DMS 273 treated with DMSO at 0.1 percent for 48 hours (cell line): ENCODE measurements at places on chromosomes 1 and 21.

DNA sequence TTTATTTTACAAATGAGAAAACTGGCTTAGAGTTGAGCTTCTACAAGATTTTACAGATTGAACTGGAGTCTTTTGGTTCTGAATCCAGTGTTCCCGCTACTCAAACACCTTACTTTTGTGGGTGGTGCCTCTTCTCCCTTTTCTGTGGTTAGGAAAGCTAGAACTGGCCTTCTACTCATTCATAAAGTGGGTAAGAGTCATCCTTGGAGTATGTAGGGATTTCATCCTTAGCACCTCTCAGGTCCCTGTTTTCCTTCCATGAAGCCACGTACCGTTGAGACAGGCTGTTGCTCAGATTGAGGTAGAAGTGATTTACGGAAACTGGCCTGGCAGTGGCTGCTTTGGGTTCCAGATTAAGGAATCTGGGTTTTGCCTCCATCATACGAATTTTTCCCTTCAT, 35.8 kb downstream of the WNT4 start:
- DNase-seq = no peak

GRCh38 chr21:38256599-38257302, at the start of gene KCNJ15:
Gene KCNJ15, plus strand, starts transcription at chr21:38256991. Its CDS starts 42,271 bp downstream, at chr21:38299262.
- DNase-seq = no peak

- DNase-seq = no peak
Measured at GRCh38 chr1:167492481-167492910, 25.8 kb downstream of the CD247 start.

GRCh38 chr1:232599178-232600041, 30.5 kb downstream of the SIPA1L2 start:
- no peak for DNase-seq

GRCh38 chr21:46361935-46362334, 38.0 kb downstream of the PCNT start:
- no peak for DNase-seq

GRCh38 chr1:230704830-230705229, 9.1 kb downstream of the AGT start:
- no peak for DNase-seq

- no peak for DNase-seq
Measured at GRCh38 chr1:43272161-43272560, 2.4 kb downstream of the TMEM125 start.

- no peak for DNase-seq
Measured at GRCh38 chr1:9340172-9340854, 47.6 kb downstream of the SPSB1 start.

DNA sequence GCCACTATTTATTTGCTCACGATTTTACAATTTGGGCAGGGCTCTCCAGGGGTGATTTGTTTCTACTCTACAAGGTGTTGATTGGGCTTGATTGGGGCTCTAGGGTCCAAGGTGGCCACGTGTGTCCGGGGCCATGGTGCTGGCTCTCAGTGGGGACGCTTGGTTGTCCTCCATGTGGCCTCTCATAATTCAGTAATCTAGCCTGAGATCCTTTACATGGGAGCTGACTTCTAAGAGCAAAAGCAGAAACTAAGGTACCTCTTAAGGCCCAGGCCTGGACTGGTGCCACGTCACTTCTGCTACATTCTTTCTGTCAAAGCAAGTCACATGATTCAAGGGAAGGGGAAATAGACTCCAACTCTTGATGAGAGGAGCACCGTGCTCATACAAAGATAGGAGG, 8.1 kb upstream of the PSRC1 start:
- DNase-seq = no peak

DNA sequence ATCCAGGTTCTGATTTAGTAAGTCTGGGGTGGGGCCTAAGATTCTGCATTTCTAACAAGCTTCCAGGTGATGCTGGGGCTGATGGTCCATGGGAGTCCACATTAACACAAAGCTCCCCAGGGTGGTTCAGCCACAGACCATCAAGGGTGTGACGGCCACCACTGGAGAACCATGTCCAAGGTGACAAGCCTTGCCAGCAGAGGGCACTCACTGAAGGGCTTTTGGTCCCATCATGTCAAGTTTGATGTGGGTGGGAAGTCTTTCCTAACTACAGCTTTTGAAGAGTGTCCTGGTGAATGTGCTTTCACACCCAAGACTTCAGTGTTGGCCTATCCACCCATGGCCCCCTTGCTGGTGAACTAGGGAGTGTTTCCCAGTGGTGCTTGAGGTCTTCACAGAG, 67.1 kb downstream of the UBE2T start:
- DNase-seq = no peak

DNA sequence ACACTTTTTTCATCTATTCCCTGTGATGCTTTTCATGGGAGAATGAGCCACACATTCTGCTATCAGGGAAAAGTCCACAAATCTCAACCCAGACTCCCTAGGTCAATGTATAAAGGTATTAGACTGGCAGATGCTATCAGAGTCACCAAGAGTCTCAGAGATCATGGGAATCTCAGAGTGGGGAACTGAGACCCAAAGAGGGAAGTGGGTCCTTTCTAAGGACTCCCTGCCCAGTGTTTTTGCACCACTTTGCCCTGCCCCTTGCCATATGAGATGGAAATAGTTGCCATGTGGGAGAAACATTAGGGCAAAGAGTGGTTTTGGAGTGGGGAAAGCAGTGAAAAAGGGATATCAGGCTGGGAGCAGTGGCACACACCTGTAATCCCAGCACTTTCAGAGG, 19.1 kb upstream of the AZIN2 start:
- no peak for DNase-seq

DNA sequence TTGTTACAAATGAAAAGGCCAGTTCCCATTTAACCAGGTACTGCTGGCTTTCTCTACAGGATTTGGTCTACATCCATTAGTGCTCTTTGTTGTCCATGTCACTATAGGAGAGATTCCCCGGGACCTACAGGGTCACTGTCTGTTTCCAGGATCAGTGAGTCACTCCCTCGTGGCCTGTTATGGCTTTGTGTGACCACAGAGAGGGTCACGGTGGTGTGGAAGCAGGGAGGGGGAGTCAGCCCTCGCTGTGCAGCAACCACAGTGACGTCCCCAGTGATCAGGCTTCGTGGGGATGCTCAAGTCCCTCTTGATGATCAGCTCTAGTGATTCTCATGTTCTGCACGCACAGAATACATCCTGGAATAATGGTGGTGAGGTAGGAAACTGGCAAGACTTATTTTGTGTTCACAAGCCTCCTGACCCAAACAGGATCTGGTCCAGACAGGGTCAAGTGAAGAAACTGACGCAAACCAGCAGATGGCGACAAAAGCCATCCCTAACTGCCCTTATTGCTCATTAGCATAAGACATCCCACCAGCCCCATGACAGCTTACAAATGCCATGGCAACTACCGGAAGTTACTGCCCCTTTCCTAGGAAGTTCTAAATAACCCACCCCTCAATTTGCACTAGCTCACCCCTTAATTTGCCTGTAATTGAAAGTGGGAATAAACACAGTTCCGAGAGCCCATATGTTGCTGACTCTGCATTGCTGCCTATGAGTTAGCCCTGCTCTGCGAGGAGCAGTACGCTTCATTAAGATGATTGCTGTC, 98.5 kb downstream of the DISC1 start:
- DNase-seq = peak; percentile 33

- no peak for DNase-seq
Measured at GRCh38 chr1:173507205-173507846, 30.2 kb downstream of the PRDX6 start.

GRCh38 chr1:1596493-1597274, 3.3 kb downstream of the FNDC10 start:
- DNase-seq = no peak

- no peak for DNase-seq
Measured at GRCh38 chr1:233183226-233184020, 112.1 kb downstream of the PCNX2 start.

- DNase-seq = no peak
Measured at GRCh38 chr1:173205146-173206051, 1.7 kb downstream of the TNFSF4 start.

- DNase-seq = peak; percentile 33
Measured at GRCh38 chr1:36400825-36401601, 3.3 kb upstream of the LSM10 start.

DNA sequence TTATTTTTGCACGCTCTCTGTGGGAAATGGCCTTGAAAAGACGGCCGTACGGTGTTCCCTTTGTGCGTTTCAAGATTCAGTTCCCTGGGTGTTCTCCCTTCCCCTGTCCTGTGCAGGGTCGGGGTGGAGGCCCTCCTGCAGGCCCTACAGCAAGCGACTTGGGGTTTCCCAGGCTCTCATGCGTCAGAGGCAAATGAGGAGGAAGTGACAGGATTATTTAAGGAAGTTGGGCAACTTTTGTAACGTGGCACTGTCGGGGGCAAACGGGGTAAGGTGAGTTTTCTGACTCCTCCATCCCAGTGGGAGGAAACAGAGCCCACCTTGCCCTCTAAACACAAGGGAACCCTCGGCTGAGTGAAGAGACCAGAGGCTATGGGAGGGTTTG, 16.1 kb upstream of the AJAP1 start:
- DNase-seq = no peak

DNA sequence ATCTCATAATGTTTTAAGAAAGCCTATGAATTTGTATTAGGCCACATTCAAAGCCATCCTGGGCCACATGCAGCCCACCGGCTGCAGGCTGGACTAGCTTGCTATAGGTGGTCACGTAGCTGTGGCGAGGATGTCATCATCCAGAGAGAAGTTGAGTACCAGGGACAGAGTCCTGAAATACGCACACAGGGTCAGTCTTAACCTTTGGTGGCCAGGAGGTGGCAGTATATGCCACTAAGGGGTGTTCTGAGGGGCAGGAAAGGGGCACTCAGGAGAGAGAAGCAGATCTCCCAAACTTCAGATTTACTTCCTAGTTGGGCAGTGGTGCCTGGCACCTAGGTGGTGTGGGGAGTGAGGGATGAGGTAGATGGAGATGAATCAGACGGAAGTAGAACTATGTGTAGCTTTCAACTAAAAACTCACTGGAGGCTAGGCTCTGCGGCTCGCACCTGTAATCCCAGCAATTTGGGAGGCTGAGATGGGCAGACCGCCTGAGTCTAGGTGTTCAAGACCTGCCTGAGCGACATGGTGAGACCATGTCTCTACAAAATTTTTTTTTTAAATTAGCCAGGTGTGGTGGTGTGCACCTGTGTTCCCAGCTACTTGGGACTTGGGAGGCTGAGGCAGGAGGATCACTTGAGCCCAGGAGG, 16.3 kb upstream of the CDK18 start:
- DNase-seq = peak; percentile 53

DNA sequence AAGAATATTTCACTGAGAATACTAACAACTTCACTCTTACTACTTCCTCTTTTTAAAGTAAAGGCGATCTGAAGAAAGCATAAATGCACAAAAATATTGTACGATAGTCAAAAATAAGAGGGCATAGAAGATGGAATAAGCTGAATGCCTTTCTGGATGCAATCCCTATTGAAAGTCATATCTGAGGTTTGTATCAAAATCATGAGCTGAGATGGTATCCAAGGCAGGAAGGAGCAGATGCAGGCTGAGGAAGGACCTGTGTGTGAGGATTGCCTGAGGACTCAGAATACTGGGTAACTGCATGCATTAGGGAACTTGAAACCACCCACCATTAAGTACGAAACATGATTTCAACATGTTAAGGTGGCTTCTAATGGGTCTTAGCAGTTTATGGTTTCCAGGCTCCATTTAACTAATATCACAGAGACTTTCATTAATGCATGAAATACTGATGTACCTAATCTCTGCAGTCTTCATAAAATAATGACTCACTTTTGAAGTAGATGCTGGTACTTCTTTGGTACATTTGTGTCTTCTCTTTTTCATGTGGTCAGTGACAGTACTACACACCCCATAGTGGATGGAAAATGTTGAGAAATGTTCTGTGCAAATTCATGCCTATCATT, 29.6 kb upstream of the RGS1 start:
- no peak for DNase-seq

DNA sequence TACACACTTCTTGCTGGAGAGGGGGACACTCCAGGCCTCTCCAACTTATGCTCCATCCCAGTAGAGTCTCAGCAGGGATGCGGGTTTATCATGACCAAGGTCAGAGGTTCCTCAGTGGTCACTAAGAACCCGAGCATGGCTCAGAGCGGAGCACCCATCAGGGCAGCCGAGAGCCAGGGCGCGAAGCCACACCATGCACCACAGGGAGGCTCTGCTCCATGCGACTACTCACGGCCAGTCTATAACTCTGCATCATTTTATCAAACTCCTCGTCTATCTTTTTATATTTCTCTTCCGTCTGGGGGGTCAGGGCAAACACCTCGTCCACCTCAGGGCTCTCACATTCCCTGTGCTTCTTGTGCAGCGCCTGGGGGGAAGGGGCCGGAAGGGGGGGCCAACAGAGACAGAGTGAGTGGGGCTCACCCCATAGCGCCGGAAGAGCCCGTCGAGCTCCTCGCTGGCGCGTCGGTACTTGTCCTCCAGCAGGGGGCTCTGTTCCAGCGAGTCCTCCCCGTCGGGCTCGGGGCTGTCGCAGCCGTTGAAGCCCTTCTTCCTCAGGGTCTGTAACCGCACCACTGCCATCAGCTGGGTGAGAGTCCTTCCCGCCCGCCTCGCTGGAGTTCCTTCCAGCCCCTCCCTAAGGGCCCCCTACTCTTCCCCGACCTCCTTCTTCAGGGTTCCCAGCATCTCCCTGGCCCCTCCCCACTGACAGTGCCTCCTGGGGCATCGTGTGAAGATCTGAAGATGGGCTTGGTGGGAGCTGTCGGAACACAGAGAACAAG, 20.0 kb downstream of the MEF2D start:
- DNase-seq = no peak

- DNase-seq = peak; percentile 45
Measured at GRCh38 chr1:50967416-50968157, 2.5 kb upstream of the CDKN2C start.

- no peak for DNase-seq
Measured at GRCh38 chr1:222919478-222919865, 104.6 kb downstream of the DISP1 start.

DNA sequence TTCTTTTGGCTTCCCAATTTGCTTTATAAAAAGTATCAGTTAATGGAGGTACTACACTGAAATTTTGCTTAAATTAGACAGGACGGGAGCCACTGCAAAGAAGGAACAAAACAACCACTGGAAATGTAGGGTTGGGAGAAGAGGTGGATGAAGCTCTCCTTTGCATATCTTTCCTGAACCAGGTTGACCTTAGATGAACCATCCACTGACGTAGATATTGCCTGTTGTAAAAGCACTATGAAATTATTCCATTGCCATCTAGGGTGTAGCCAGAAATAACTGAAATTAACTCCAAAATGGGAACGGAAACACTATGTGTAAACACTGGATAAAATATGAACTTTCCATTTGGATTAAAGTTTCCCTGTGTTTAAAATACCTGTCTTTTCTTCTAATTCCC, 1.2 kb upstream of the ABL2 start:
- DNase-seq = no peak
